ENCODE measurements at places on chromosomes 13 and 19. TPM values are rescaled to one million over a fixed set of nuclear protein-coding genes. Genes with fewer than 3 reads are reported as not detected.

- no peak for DNase-seq
These were observed 249.6 kb upstream of the SPRY2 start for GRCh38 chr13:80590551-80590950.

- DNase-seq, result no peak
These were observed 257.9 kb downstream of the COG6 start for GRCh38 chr13:39913339-39913738.

GRCh38 chr13:95463531-95463930, 89.0 kb upstream of the CLDN10 start:
- no peak for DNase-seq

Gene KRTDAP
- total RNA-seq, result not detected
